ENCODE measurements at places on chromosomes 3 and 15.

GRCh38 chr15:66564136-66565041 is 1.4 kb downstream of the LCTL start:
- DNase-seq, result no peak

GRCh38 chr15:91562698-91563097 is 290.8 kb upstream of the SLCO3A1 start:
- DNase-seq, result no peak

- no peak for DNase-seq
Observed at GRCh38 chr3:196219970-196220311, 3.6 kb downstream of the SLC51A start.

DNA sequence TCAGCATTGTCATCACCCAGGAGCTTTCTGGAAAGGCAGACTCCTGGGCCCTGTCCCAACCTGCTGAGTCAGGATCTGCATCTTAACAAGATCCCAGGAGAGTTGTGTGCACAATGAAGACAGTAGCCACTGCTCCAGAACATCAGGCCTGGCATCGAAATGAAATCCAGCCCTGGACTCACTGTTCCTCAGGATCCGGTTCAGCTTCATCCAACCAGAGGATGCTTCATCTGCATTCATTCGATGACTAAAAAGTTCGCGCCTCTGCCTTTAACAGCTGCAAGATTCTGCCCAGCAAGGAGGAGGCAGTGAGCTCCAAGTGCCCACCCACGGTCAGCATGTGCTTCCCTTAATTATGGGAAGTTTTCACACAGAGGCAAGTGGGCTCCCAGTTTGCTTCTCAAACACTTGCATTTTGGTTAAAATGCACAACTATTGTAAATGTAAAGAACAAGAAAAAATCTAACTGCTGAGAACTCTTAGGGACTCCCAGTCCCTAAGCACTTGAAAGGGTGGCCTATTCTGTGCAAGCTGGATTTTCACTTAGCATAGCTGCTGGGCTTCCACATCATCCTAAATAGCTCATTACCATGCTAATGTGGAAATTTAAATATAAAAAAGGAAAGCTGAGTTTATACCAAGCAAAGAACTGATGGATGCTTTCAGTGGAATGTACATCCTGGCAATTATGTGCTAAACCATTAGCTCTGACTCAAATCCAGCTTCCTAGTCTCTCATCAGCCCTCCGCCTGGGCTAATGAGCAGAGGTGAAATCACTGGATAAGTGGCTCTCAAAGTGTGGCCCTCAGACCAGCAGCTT is 25.5 kb upstream of the ESYT3 start:
- DNase-seq, result peak; percentile 45

Measured in hypothalamus (tissue), 51 donors.